ENCODE measurements at places on chromosomes 2 and 18.

DNA sequence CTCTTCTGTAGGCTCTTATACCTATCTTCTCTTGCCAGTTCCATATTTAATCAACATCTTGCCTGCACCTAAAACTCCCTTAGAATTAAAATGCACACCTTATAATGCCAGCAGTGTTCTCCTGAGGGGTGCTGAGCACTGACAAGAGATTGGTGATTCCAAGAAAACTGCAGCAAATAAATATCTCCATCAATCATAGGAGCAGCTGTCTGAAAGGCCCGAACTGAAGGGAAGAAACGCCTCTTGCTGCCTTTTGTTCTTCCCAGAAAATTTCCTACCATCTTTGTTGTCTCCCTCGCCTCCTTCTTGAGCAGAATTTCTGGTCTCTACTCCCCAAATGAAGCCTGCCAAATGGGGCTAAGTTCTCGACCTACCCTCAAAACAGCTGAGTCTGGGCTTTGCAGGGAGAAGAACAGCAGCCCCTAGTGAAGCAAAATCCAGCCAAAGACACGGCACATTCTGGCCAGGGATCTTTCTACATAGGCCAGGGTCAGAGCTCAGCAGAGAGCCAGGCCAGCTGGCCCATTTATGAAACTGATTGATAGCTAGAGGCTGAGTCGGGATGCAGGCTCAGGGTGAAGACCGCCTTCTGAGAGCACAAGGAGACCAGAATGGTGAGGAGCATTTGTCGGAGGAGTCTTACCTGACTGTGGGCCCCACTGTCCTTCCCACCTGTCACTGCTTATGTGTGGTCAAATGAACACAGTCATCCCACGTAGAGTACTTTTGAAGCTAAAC lies 20.4 kb upstream of the TMEM247 start:
- no peak for DNase-seq

GRCh38 chr2:37636381-37637066 lies 34.9 kb downstream of the CDC42EP3 start:
- no peak for DNase-seq

DNA sequence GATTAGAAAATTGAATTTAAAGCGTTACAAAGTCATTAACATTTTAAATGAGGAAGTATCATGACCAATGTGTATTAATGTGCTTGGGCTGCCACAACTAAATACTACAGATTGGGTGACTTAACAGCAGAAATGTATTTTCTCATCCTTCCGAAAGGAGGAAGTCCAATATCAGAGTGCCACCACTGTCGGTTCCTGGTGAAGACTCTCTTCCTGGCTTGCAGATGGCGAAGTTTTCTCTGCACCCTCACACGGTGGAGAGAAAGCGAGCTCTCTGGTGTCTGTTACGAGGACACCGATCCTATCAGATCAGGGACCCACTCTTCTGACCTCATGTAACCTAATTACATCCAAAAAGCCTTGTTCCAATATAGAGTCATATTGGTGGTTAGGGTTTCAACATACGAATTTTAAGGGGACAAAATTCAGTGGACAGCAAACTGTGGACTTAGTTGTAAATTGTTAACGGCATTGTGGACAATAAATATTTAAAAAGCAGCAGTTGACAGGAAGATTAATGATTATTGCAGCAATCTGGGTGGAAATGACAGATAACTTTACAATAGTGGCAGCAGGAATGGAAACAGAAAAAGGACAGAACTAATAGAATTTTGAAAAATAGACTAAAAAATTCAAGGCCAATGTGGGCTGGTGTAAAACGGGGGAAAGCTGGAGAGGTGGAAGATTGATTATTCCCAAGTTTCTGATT lies 35.1 kb upstream of the CYRIA start:
- DNase-seq: no peak

DNA sequence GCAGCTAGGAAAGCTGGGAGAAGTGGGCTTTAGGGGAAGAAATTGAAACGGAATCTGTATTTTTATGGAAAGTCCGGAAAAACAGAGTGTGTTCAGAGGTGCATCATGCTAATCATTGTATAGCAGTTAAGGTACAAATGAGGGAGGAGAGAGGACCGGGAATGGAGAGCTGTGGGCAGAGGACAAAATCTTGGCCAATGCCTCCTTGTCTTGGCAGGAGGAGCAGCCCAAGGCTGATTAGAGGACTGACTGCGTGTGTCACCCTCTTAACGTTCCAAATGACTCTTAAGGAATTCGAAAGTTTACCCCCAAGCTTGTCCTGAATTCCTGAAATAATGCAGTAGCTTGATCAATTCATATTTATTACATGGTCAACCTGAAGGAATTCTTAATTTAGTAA lies 81.0 kb downstream of the ZNF236 start:
- DNase-seq: no peak

GRCh38 chr2:230443541-230443940 lies 27.5 kb downstream of the SP100 start:
- DNase-seq: no peak

GRCh38 chr18:32393407-32393806 lies 77.3 kb downstream of the GAREM1 start:
- DNase-seq: no peak

- DNase-seq: no peak
Measured at GRCh38 chr2:181790716-181791649, 100.5 kb upstream of the ITPRID2 start.

- no peak for DNase-seq
Measured at GRCh38 chr2:205869439-205869838, 187.1 kb downstream of the NRP2 start.

- no peak for DNase-seq
Measured at GRCh38 chr18:68676913-68677312, 38.0 kb downstream of the TMX3 start.

- DNase-seq: no peak
Measured at GRCh38 chr18:76515576-76515975, 20.5 kb upstream of the ZNF516 start.

GRCh38 chr2:64493788-64494187 lies 30.3 kb upstream of the AFTPH start:
- no peak for DNase-seq

DNA sequence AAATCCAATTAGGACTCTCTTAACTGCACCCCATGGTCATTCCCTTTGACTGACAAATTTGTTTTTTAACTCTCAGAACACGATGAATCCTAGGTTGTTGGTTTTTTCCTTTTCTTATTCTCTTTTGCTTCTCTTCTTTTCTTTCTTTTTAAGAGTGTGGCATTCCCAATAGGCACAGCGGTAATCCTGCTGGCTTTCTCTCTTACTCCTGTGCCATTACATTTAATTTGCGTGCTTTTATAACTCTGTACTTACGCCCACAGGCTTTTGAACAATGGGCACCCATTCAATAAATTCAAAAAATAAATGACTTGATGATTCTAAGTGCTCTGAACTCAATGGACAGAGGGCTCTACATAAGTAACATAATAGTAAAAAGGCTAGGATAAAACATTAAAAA lies 189.0 kb upstream of the SMAD7 start:
- no peak for DNase-seq

DNA sequence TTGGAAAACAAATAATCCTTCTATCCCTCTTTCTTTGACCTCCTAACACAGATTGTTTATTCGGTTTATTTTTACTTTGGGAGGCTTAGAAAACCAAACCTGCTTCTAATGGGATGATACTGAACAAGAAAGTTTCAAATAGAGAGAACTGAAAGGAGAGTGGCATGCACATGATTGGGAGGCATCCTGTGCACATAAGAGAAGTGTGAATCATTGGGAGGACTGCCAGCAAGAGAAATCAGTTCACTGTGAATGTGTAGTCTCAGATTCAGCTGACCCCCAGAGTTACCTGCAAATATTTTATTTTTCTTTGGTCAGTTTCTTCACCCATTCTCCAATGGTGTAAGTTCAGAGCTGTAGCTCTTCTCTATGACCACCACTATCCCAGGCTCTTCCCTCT lies 1363.2 kb upstream of the ACVR2A start:
- no peak for DNase-seq

- no peak for DNase-seq
Measured at GRCh38 chr2:69755862-69756467, 14.0 kb downstream of the ANXA4 start.

GRCh38 chr2:191985740-191986139 lies 138.9 kb upstream of the CAVIN2 start:
- DNase-seq: no peak

- DNase-seq: no peak
Measured at GRCh38 chr2:43484323-43484930, 111.4 kb downstream of the THADA start.

GRCh38 chr2:9761577-9761976 lies 81.7 kb upstream of the TAF1B start:
- DNase-seq: no peak

DNA sequence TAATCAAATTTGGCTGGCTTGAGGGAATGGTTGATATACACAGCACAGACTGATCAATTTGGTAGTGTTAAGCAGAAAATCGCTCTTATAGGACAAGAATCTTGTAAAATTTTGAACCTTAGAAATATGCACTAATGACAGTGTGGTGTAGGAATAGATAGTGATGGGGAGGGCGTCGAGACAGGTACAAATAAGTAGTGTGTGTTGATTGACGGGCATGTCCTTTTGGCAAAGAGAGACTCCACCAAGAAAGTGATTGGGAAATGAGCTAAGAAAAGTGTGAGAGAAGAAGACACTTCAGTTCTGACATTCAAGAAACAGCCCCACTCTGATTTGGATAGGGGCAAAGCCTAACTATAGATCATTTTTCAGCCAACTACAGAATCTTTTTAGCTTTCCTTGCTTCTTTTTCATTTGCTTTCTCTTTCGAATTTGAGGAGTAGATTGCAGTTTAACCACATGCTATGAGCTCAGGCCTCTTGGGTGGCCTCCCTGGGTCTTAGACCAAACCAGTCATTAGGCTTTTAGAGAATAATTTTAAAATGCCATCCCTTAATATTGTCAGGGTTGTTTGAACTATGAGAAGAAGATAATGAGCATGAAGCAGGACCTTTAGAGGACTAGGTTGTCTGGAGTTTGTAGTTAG lies 127.1 kb downstream of the CERS6 start:
- no peak for DNase-seq

GRCh38 chr2:239132156-239132709 lies 268.6 kb downstream of the HDAC4 start:
- no peak for DNase-seq

- DNase-seq: no peak
Measured at GRCh38 chr2:138703242-138703641, 76.9 kb downstream of the NXPH2 start.

GRCh38 chr2:33530690-33531548 lies 54.5 kb downstream of the RASGRP3 start:
- DNase-seq: no peak

GRCh38 chr2:221482666-221483455 lies 89.2 kb downstream of the EPHA4 start:
- DNase-seq: no peak

DNA sequence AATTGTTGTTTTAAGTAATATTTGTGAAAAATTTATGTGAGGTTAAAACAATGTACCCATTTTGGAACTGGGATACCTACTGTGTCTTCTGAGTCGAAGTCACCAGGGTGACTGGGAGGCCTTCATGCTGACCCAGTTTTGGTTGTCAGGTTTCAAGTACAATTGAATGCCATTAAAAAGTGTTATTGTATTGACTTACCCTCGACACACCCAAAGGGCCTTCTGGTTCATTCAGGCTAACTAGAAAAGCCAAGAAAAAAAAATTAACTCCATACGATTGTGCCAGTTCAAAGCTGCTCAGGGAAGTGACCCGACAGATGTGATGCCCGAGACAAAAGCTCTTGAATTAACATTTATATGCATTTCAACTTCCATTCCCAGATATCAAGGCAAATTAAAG lies 190.0 kb downstream of the ST6GAL2 start:
- DNase-seq: no peak

- DNase-seq: no peak
Measured at GRCh38 chr2:69585855-69586555, 57.5 kb downstream of the AAK1 start.

GRCh38 chr2:38394903-38395341 lies 17.8 kb upstream of the ATL2 start:
- no peak for DNase-seq

- DNase-seq: no peak
Measured at GRCh38 chr2:49643149-49643548, 488.8 kb upstream of the FSHR start.

DNA sequence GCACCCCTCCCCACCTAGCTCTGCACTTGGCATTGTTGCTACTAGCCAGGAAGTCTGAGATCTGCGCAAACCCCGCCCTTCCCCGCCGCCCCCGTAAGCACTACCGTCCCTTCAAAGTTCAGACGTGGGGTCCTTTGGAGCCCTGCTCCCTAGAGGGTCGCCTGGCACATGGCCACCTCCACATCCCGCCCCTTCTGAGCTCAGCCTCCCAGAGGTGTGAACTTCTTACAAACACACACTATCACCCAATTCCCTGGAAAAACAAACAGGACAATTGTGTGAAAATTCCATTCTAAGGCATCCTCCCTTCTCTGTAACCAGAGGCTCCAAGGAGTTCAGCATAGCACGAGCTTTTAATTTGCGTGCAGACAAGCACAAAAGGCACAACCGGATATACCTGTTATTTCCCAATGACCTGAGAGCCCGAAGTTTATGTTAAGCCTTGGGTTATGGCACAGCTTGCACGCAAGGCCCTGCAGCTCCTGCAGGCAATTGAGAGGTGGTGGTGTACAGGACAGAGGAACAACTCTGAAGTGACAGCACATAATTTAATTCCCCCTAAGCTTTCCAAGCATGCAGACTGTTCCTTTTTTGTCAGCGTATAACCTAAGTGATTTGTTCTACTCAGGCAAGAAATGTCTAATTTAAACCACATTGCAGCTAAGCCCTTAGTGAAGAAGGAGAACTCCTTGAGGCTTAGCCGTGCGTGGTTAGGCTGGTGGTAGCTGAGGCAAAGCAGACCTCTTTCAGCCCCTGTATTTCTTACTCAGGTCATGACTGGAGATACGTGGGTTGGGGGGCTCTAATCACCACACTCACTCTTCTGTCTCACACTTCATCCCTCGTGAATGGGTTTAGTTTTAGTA lies 20.3 kb upstream of the CYP1B1 start:
- no peak for DNase-seq

DNA sequence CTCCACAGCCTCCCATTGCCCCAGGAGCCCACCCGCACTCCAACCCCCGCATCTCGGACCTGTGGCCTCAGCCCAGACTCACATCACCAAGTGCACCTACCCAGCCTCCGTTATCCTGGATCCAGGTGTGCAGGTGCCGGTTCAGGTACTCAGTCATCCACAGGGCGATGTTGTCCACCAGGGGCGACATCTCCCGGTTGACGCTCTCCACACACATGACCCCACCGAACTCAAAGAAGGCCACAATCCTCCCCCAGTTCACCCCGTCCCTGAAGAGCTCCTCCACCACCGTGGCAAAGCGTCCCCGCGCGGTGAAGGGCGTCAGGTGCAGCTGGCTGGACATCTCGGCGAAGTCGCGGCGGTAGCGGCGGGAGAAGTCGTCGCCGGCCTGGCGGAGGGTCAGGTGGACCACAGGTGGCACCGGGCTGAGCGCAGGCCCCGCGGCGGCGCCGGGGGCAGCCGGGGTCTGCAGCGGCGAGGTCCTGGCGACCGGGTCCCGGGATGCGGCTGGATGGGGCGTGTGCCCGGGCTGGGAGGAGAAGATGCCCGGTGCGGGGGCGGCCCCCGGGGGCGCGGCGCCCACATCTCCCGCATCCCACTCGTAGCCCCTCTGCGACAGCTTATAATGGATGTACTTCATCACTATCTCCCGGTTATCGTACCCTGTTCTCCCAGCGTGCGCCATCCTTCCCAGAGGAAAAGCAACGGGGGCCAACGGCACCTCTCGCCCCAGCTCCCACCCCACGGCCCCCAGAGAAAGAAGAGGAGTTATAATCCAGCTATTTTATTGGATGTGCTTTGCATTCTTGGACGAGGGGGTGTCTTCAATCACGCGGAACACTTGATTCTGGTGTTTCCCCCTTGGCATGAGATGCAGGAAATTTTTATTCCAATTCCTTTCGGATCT lies 1.3 kb downstream of the BCL2 start:
- peak; percentile 34 for DNase-seq

- DNase-seq: no peak
Measured at GRCh38 chr2:24016376-24016761, 6.5 kb downstream of the MFSD2B start.

All from hypothalamus (tissue), 51 donors.